Activated T-helper 2 cell treated with anti-CD3 and anti-CD28 coated beads, Interferon-gamma antibody, Interleukin-2, Interleukin-4, amounts not matched to agents 10 μg/mL and 5 μg/mL and 100 μg/mL, durations not matched to agents 14 hours and 24 hours and 36 hours (primary cell): ENCODE measurements at places on chromosomes 12 and 14.
A peak's percentile ranks its signal among the peaks of the same experiment; 100 is the strongest.

GRCh38 chr12:14257734-14258574 is 107.5 kb upstream of the ATF7IP start:
- no peaks in the 10 kb centered on the region for H3K27me3 ChIP-seq
- H3K4me1 ChIP-seq: peaks cover 48% of the 10 kb centered on the region
- peaks cover 29% of the 10 kb centered on the region for H3K36me3 ChIP-seq

DNA sequence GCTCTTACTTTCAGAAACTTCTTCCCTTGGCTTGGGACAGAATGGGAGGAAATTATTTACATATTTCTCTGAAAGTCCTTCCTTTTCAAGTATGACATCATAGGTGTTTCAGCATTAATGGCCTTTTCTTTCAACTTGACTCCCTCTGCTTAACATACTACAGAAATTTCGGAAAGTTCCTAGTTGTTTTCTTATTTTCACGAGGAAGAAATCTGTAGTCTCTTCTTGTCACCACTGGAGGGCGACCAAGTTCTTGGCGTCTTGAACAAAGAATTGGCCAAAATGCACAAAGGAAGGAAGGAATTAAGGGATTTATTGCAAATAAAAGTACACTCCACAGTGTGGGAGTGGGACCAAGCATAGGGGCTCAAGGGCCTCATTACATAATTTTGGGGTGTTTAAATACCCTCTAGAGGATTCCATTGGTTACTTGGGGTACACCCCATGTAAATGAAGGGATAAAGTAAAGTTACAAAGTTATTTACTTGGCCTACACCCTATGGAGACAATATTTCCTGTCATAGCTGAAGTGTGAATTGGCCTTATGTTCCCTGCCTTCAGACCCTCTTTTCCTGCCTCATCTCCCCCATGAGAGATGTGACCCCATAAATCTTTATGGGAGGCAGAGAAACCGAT is 70.4 kb downstream of the RPL10L start:
- H3K36me3 ChIP-seq: no peaks in the 10 kb centered on the region
- H3K27ac ChIP-seq: no peak overlapping the region
- H3K4me3 ChIP-seq: no peak overlapping the region

DNA sequence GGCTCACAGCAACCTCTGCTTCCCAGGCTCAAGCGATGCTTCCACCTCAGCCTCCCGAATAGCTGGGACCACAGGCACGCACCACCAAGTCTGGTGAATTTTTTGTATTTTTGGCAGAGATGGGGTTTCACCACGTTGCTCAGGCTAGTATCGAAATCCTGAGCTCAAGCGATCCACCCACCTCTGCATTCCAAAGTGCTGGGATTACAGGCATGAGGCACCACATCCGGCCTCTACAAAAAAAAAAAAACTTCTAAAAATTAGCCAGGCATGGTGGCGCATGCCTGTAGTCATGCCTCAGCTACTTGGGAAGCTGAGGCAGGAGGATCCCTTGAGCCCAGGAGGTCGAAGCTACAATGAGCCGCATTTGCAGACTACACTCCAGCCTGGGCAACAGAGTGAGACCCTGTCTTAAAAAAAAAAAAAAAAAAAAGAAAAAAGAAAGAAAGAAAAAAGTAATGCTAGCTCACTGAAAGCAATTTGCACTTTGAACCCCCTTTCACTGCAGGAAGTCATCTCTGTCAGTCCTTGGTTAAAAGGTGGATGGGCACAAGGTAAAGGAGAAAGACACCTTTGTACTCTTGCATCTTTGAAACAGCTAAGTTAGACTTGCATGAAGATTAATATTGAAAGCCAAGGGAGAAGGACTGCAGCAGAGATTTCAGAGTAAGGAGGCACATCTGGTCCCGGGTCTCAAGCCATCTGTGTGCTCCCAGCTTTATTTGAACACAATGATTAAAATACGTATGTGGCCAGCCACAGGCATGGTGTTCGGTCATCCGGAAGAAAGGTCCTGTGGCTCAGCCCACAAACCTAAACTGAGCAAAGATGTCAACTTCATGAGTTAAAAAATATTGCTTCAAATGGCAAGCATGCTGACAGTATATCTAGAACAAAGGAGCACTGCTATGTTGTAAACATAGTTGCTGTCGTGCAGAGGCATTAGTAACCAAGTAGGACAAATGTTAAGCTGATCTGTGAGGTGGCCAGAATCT is 103.8 kb upstream of the HMGA2 start:
- H3K36me3 ChIP-seq: no peaks in the 10 kb centered on the region
- H3K27ac ChIP-seq: no peak overlapping the region
- H3K27me3 ChIP-seq: peaks cover 25% of the 10 kb centered on the region
- H3K4me3 ChIP-seq: no peak overlapping the region
- no peaks in the 10 kb centered on the region for H3K4me1 ChIP-seq

DNA sequence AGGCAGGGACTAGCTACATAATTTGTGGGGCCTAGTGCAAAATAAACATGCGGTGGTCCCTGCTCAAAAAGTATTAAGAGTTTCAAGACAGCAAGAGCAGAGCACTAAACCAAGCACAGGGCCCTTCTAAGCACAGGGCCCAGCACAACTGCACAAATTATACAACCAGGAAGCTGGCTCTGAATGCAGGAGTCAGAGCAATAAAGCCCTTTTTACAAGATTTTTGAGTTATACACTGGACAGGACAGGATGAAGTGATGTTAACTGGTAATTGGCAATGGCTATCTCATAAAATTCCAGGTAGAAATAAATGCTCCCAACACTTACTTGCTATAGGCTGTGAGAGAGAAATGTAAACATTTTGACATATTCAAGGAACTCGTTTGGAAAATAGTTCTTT is 86.2 kb upstream of the GPHB5 start:
- no peak overlapping the region for H3K4me3 ChIP-seq
- peaks cover 11% of the 10 kb centered on the region for H3K4me1 ChIP-seq
- no peak overlapping the region for H3K27ac ChIP-seq
- peaks cover 17% of the 10 kb centered on the region for H3K36me3 ChIP-seq

GRCh38 chr14:56145181-56145769 is 27.1 kb downstream of the PELI2 start:
- no peaks in the 10 kb centered on the region for H3K36me3 ChIP-seq
- no peak for DNase-seq
- H3K27me3 ChIP-seq: peaks cover 1% of the 10 kb centered on the region

DNA sequence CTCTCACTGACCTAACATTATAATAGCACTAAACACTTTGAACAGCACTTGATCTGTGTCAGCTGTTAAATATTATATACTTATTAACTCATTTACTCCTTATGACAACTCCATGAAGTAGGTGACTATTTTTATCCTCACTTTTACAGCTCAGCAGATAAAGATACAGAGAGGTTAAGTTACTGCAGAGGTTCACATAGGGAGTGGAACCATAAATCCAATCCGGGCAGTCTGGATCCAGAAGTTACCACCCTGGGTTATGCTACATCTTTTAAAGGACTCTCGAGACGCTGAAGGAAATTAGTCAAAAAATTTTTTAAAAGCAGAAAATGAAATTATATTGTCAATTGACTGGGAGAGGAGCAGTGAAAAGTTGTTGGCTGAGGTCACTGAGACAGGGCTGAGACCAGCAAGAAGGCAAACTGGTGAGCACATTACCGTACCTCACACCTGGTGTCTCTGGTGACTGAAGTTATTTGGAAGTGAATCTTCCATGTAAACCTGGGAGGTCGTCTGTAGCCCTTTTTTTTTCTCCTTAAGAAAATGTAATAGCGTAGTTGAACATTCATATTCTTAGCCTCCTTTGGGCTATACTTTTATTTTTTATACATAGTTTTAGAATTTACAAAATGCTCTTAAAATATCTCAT is 1.2 kb upstream of the RIMKLB start:
- no peak overlapping the region for H3K27ac ChIP-seq
- DNase-seq: no peak
- H3K27me3 ChIP-seq: peaks cover 63% of the 10 kb centered on the region
- peak overlapping the region; percentile 79 for H3K4me3 ChIP-seq
